Right forelimb (tissue), 1 donor: ENCODE measurements at places on chromosomes 1 and 21.

DNA sequence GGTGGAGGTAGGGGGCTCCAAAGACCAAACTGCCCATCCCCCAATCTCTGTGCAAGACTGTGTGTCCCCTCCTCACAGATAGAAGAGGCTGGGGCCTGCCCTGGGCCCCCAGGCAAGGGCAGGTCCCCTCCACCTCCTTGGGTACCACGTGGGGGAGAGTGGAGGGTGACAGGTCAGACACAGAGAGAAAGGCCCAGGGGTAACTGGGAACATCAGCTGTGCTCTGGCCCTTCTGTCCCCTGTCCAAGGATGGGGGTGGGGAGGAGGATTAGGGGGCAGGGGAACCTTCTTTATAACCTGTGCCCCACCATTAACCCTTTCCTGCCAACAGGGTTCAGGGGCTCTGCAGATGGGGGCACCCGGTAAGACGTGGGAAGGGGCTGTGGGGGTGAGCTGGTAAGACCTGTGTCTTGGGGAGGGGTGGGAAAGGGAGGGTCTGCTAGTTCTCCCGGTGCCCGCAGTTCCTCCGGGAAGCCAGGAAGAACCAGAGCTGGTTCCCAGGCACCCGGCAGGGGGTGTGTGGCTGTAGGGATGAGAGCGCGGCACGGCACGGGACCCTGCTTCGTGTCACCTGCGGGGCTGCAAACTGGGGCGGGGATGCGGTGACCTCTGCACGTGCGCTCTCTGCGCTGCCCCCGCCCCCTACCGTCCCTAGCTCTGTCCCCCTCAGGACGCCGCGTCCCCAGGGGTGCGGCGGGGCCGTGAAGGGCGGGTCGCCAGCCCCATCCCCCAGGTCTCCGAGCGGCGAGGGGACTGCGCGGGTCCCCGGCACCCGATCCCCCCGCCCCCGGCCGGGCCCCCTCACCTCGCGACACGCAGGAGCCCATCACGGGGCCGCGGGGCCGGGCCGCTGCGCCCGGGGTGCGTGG, 601 bp downstream of the FAM131C start:
- no peak for DNase-seq

DNA sequence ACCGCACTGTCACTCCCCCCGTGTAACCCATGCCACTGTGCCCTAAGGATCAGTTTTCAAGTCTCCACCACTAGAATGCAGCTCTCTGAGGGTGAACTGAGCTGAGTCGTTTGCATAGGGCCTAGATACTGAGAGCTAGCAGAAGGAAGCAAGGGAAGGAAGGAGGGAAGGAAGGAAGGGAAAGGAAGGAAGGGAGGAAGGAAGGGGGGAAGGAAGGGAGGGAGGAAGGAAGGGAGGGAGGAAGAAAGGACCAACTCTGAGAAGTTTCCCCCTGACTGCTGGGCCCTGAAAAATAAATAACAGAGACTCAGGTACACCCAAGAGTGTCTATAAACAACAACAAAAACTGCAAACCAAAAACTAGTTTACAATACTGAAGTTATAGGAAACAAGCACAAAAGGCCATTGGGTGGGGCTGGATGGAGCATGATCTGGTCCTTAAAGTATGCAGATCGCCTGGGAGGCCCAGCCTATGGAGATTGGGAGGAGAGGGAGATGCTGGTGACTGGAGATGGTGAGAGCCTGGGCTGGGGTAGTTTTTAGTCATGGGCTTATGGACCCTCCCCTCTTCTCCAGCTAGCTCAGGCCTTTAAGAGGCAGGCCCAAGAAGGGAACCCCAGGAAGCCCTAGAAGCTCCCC, 1.7 kb upstream of the MRPS15 start:
- DNase-seq = no peak

- DNase-seq = no peak
These were observed 10.1 kb downstream of the TRIM46 start for GRCh38 chr1:155183775-155184221.

DNA sequence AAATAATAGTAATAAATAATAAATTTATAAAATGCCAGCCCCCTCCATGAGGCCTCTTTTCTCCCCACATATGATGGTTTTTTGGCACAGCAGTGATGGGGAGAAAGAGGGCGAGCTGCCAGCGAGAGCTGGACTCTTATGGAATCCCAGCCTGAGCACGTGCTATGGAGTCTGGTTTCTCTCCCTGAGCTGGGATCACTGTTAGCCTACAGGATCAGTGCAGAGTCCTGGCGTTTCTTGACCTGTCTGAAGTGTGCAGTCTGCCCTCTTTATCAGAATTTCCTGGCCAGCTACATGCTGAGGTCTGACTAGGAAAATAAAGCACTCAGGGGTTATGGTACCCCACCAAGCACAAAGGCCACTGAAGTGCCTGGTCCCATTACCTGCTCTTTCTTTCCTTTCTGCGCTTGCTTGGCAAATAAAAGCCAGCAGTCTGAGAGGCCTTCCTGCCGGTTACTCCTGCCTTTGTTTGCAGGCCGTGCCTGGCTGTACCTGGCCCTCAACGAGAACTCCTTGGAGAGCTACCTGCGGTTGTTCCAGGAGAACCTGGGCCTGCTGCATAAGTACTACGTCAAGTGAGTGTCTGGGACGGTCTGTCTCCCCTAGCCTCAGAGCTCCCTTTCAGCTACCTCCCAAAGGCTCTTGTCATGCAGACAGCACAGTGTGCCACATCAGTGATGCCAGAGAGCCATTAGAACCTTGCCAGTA, 18.5 kb upstream of the SLC25A34 start:
- no peak for DNase-seq

DNA sequence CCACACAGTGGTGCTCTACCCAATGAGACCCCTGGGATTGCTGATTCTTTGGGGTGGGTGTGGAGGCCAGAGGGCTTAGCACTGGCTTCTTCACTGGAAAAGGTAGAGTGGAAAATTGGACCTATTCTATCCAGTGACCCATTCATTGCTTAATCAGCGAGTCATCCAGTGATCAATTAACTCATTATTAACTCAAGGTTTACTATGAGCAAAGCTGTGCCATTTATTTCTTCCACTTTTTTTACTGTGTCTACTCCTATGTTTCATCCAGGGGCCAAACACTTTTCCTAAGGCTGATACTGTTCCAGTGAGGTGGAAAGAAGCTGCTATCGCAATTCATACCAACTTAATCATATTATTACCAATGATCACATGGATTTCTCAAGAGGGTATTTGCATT, 363.9 kb downstream of the RPS6KC1 start:
- DNase-seq = no peak

GRCh38 chr1:66388913-66389312, 145.0 kb upstream of the SGIP1 start:
- DNase-seq = no peak

GRCh38 chr21:39667353-39667891, 54.7 kb downstream of the B3GALT5 start:
- DNase-seq = no peak

DNA sequence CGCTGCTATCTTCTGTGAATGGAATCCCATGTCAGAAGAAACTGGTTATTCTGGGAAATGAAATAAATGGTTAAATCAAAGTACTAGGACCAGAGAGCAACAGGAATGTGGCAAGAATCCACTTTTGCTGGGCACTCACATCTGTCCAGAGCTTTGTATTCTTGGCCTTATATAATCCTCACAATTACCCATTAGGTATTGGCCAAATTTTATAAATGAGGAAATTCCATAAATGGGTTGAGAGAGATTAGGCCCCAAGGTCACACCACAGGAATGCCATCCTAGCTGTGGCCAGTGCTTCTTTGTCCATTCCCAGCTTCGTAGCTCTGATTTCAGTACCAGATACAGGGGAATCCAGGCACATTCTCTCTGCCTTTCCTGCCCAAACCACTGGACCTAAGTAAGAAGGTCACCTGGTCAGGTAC, 76.1 kb upstream of the HOOK1 start:
- DNase-seq = no peak

- no peak for DNase-seq
These were observed 77.1 kb upstream of the KCTD3 start for GRCh38 chr1:215489771-215490565.

DNA sequence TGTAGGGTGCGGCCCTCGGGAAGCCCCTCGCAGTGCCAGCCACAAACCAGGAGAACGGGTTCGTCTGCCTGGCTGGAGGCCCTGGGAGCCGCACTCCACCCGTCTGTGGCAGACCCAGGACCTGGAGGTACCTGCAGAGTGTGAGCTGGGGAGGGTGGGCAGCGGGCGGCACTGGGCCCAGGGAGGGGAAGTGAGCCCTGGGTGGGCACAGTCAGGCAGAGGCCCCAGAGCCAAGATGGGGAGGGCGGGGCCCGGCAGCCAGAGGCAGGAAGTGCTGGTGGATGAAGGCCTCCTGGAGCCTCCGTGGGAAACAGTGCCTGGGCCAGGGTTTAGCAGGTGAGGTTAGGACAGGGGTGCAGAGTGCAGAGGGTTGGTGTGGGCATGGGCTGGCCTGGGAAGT, 4.0 kb upstream of the PEX10 start:
- DNase-seq = no peak

- peak; percentile 73 for DNase-seq
These were observed 5.8 kb downstream of the PERM1 start for GRCh38 chr1:975896-976683.

- DNase-seq = peak; percentile 60
These were observed 94.4 kb downstream of the COLGALT2 start for GRCh38 chr1:183942933-183943693.

GRCh38 chr1:172966844-172967540, 83.7 kb downstream of the TNFSF18 start:
- DNase-seq = no peak

DNA sequence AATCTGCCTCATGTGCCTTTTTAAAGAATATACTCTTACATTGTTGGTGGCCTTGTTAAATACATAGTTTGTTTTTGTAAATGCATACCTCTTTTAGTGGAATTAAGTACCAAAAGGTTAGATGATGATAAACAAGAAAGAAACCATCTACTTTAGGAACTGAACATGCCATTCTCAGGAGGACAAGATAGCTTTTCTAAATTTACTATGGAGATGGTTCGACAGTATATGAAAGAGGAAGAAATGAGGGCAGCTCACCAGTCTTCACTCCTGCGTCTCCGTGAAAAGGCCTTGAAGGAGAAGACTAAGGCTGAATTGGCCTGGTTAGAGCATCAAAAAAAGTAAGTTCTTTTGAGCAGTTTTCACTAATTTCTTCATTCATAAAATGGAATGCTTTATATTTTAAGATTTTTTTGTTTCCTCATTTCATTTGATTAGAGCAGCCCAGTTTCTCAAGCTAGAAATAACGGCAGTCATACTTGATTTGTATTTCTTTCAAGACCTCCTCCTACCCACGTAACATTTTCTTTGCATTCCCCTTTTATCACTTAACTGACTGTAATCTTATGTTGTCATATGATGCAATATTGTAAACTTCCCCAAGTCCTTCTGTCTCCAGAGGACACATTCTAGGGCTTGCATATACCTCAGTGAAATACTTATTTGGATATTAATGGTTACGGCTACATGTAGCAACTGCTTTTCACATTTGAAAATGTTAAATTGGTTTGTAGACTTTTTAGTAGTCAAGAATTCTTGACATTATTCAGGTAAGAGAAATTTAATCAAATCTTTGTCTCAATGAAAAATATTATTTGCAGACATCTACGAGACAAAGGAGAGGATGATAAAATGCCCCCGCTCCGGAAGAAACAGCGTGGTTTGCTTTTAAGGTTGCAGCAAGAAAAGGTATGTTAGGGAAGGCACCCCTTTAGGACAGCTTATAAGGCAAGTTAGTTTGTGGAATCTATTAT, 99.3 kb downstream of the CEP350 start:
- no peak for DNase-seq

DNA sequence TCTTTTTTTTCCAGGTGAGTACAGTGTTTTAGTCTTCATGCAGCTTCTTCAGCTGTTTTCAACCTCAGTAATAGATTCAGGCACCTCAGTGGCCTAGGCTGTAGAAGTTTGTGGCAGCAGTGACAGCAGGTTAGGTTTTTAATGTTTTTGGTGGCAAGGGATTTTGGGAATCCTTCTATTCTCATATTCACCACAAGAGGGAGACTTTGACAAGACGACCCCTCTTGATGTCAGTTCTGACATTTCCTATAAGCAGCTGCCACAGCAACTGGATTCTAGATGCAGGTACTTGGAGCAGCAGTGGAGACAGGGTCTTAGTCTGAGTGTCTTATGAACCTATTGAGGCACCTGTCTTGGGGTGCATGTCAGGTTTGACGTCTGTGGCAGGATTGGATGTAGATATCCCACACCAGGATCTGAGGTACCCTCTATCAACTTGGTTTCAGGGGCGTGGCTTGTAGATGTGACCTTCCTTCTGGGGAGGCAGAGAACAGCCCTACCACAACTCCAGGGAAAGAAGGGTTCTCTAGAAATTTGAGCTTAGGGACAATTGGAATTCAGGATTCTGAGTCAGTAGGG, 1104.2 kb upstream of the TMPRSS15 start:
- no peak for DNase-seq

DNA sequence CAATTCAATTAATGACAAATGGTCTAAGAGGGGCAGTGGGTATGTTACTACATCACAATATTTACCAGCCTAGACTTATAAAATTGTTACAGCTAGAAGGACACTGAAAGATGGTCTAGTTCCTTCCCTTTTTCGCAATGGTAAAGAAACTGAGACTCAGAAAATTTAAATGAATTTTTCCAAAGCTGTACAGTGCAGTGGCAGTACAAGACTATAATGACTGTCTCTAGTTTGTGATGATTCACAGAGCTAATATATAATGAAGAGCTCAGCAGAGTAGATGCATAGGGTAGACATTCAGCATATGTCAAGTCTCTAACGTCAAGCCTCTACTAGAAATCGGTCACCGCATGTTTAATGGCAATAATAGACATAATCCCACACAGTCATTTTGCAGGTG, 4.6 kb downstream of the PLPP3 start:
- no peak for DNase-seq

DNA sequence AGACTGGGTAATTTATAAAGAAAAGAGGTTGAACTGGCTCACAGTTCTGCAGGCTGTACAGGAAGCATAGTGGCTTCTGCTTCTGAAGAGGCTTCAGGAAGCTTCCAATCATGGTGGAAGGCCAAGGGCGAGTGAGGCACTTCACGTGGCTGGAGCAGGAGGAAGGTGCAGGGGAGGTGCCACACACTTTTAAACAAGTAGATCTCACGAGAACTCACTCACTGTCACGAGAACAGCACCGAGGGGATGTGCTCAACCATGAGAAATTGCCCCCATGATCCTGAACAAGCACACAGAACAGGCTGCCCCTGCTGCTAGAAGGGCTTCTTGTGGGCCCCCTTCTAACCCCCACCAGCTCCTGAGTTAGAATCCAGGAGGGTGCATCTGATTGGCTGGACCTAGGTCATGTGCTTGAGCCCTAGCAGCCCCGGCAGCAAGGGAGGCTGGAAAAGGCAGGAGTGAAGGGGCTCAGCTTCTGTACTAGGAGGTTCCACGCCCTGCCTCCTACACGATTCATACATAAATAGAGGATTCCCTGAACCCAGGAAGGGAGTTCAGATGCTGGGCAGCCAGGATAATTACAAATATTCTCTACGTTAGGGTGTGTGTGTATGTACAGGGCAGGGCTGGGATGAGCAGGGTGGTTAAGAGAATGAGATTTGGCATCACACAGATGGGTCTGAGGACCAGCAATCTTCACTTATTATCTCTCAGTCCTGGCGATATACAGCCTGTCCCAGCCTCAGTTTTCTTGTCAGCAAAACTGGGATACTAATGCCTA, 72.8 kb upstream of the ATP5PO start:
- no peak for DNase-seq

GRCh38 chr1:7220712-7221252, 435.5 kb downstream of the CAMTA1 start:
- DNase-seq = no peak
